Activated CD4-positive, alpha-beta T cell treated with anti-CD3 and anti-CD28 coated beads, Interleukin-2, amount 10 ng/mL, durations not matched to agents 24 days and 14 days (primary cell): ENCODE measurements at places on chromosomes 16 and 17. TPM values are rescaled to one million over a fixed set of nuclear protein-coding genes. Genes with fewer than 3 reads are reported as not detected.

DNA sequence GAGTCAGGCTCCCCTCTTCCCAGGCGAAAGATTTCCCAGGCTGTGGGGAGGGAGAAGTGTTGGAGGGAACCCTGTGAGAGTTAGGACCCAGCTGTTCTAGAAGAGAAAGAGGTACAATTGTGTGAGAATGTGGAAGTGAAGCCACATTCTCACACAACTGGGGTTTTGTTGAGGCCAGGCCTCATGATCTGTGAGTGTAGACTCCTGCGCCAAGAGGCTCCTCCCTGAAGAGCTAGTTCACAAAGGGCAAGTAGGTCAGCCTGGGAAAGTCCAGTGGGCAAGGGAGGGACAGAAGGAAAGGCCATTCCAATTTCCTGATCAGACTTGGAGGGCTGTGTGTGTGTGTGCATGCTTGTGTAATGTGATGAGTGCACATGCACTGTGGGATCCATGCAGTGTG lies 15.2 kb downstream of the CD300LF start:
- no peaks in the 10 kb centered on the region for H3K36me3 ChIP-seq
- no peak for DNase-seq
- H3K4me3 ChIP-seq = no peak overlapping the region
- peaks cover 25% of the 10 kb centered on the region for H3K27me3 ChIP-seq

DNA sequence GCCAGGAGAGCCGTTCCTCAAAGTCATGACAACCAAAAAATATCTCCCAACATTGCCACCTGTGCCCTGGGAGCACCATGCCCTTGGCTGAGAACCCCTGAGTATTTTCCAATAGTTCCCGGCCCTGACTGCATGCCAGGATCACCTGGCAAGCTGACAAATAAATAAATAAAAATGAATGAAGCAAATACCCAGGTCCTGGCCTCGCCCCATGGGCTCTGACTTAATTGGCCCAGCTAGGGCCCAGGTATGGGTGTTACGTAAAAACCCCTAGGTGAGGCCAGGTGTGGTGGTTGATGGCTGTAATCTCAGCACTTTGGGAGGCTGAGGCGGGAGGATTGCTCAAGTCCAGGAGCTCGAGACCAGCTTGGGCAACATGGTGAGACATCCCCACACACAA lies 2.7 kb upstream of the C16orf74 start:
- no peak overlapping the region for H3K27ac ChIP-seq
- H3K4me3 ChIP-seq = no peak overlapping the region
- DNase-seq = no peak
- peaks cover 26% of the 10 kb centered on the region for H3K27me3 ChIP-seq
- no peaks in the 10 kb centered on the region for H3K36me3 ChIP-seq

Gene DPEP3
- not detected in 2 replicates for total RNA-seq

DNA sequence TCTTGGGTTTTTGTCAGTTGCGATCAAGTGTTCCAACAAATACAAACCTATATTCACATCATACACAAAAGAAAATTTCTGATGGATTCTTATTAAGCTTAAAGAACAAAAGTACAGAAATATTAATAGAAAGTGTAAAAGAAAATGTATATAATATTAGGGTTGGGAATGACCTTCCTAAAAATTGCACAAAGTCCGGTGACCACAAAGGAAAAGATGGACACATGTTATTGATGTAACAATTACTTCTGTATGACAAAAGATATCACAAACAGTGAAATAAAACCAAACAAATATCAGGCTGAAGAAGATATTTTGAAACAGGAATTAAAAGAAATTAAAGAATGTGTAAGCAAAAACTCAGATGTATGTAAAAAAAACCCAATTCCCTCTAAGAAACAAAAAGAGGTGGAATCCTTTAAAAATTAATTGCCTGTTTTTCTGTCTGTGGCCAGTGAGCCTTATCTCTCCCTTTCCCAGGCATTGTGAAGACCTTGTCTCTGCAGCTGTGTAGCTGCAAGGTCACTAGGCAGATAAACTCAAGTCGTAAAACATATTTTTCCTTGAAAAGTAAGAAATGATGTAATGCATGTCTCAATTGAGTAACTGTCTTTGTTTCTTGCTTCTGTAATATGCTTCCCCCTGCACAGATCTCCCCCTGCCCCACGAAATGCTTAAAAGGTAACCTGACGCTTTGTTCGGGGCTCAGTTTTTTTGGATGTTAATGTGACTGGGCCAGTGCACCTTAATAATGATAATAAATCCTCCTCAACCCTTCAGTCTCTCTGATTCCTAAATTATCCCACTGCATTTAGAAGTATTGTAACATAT lies 2.8 kb downstream of the ST6GALNAC1 start:
- DNase-seq = no peak
- no peak overlapping the region for H3K27ac ChIP-seq
- peaks cover 7% of the 10 kb centered on the region for H3K27me3 ChIP-seq

DNA sequence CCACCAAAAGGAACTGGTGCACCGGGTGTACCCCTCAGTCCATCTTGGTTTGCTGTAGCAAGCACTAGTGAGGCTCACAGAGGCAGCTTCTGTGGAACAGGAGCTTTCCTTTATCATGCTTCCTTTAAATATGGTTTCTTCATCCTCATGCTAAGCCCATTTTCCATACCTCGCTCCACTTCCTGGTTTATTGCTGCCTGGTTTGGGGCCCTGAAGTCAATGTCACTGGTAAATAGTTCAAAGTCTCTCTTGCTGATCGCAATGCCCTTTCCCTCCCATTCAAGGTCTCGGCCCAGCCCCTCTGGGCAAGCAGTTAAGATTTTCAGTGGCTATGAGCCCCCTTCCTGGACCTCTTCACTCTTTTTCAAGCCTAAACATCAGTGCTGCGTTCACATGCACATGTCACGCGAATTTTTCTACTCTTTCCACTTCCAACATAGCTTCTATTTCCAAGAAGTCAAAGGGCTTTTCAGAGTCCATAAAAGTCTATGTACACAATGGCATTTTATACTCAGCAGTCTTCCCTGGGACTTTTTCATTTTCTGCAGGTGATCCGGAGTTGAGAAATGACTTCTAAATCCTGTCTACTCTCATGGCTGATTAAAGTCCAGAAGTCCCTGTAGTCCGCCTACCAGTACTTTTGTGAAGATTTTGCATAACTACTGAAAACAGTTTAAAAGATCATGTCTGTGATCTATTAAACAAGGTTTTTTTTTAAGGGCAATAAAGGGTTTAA lies 323.8 kb upstream of the ZFHX3 start:
- no peaks in the 10 kb centered on the region for H3K27me3 ChIP-seq
- no peak overlapping the region for H3K27ac ChIP-seq
- H3K4me3 ChIP-seq = no peak overlapping the region
- no peaks in the 10 kb centered on the region for H3K4me1 ChIP-seq
- H3K36me3 ChIP-seq = no peaks in the 10 kb centered on the region

Gene CRYM
- not detected in 2 replicates for total RNA-seq
